ENCODE measurements at places on chromosomes 4 and X. TPM values are rescaled to one million over a fixed set of nuclear protein-coding genes. Genes with fewer than 3 reads are reported as not detected.

TRAM1L1 gene
- 2.4 TPM for polyA plus RNA-seq

TMPRSS11A gene
- not detected for polyA plus RNA-seq

AVPR2 gene
- not detected for polyA plus RNA-seq

TSPAN5 gene
- 38.6 TPM for polyA plus RNA-seq

PRKG2 gene
- polyA plus RNA-seq = not detected

ARR3 gene
- polyA plus RNA-seq = not detected

ZCCHC18 gene
- polyA plus RNA-seq = 7.5 TPM

TGIF2LX gene
- 7.4 TPM for polyA plus RNA-seq

SLITRK2 gene
- not detected for polyA plus RNA-seq
